ENCODE measurements at places on chromosomes 16 and 17.

DNA sequence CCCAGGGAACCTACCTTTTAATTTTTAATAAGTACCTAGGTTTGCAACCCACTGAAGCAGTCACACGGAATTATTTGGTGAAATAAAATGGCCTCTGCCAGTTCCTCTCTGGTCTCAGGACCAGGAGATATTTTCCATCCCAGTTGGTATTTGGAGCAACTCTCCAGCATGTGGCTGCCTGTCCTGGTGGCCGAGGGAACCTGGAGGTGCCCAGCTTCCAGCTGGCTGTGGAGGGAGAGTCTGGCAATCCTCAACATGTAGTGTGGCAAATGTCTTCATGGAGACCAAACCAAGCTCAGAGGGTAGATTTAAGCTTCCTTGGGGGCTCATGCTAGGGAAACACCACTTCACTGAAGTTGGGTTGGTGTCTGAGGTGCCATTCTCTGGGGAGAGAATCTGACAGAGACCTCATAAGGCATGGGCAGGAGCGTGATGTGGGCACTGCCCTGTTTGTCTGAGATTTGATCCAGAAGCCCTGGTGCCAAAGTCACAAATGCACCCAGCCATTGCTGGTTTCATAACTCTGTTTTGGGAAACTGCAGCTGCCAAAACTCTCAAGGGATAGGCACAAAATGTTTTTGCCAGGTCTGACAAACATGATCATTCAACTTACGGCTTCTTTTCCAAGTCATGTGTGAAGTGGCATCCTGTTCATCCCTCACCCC, 2.8 kb downstream of the MT1X start:
- DNase-seq: no peak

GRCh38 chr16:50884066-50884860, 142.4 kb downstream of the CYLD start:
- no peak for DNase-seq

GRCh38 chr17:81854974-81855774, 5.2 kb downstream of the P4HB start:
- DNase-seq: no peak

DNA sequence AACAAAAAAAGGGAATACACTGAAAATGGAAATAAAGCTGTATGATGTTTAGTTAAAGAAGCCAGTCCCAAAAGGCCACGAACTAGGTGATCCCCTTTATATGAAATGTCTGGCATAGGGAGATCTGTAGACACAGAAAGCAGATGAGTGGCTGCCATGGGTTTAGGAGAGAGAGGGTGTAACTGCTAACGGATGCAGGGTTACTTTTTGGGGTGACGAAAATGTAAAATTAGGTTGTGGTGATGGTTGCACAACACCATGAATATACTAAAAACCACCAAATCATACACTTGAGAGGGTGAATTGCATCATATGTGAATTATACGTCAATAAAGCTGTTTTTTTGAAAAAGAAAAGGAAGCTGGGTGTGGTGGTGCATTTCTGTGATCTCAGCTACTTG, 99.6 kb downstream of the ADCY9 start:
- DNase-seq: no peak

GRCh38 chr17:77869665-77870132, 88.8 kb upstream of the TNRC6C start:
- no peak for DNase-seq

DNA sequence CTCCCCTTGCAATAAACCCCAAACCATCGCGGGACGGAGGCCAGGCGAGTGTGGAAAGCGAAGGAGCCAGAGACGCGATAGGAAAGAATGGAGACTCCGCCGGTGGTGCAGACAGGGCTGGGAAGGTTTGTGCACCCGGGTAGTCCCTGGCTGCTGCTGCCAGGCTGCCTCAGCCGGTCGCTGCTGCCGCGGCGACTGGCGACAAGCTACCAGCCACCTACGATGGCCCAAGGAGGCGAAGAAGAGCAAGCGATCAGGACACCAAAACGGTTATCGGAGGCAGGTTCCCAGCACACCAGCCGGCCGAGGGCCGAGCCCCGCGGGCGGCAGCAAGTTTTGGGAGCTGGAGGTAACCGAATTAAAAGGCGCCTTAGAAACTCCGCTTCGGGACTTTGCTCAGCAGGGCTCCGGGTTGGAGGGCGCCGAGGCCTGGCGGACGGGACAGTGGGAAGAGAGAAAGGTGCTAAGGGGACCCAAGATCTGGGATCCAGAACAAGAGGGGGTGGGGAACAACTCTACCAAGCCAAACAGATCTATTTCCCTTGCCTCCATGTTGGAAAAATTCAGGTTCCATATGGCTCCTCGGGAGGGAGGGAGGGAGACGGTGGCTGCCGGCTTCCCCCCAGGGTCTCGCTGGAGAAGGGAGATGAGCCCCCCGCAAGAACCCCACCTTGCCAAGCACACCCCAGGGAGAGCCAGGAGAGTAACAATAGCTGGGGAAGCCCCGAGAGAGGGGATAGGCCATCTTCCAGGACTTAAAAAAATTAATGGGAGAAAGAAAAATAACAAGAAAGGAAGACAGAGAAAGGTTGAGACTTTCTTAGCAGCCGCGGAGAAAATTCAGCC, 9.7 kb upstream of the HOXB2 start:
- no peak for DNase-seq

DNA sequence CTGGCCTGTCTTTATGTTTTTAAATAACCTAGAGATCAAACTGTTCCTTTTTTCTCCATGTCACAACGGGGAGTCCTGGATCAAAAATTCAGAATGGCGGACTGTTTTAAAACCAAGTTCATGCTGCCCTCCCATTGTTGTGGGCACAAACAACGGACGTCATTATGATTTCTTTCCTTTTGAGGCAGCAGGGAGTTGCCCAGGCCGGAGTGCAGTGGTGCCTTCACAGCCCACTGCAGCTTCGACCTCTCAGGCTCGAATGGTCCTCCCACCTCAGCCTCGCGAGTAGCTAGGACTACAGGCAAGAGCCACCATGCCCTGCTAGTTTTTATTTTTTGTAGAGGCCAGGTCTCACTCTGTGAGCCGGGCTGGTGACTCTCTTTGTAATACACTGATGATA, 26.5 kb downstream of the NDE1 start:
- DNase-seq: no peak
